T-helper 22 cell (primary cell): ENCODE measurements at places on chromosomes 16 and 17.

GRCh38 chr17:47281216-47281615 is 27.6 kb downstream of the ITGB3 start:
- no peak for DNase-seq

GRCh38 chr17:20259668-20260067 is 207.7 kb downstream of the LGALS9B start:
- no peak for DNase-seq

- no peak for DNase-seq
These were observed 27.0 kb downstream of the ZFPM1 start for GRCh38 chr16:88479793-88480760.

DNA sequence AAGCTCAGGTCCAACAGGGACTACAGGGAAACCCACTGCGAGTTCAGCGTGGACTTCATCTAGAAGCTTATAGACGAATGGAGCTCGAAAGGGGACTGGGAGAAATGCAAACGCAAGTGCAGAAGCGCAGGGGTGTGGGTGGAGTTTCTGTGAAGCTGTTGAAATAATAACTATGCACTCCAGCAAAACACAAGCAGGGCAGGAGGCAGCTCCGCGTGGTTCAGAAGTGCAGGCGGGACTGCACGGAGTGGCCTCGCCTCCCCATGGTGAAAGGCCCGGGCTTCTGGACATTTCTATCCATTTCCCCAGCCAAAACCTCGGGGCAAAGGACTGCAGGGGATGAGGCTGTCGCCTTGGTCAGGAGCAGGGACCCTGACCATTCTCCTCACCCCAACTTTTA is 74.5 kb downstream of the ZNF423 start:
- no peak for DNase-seq

DNA sequence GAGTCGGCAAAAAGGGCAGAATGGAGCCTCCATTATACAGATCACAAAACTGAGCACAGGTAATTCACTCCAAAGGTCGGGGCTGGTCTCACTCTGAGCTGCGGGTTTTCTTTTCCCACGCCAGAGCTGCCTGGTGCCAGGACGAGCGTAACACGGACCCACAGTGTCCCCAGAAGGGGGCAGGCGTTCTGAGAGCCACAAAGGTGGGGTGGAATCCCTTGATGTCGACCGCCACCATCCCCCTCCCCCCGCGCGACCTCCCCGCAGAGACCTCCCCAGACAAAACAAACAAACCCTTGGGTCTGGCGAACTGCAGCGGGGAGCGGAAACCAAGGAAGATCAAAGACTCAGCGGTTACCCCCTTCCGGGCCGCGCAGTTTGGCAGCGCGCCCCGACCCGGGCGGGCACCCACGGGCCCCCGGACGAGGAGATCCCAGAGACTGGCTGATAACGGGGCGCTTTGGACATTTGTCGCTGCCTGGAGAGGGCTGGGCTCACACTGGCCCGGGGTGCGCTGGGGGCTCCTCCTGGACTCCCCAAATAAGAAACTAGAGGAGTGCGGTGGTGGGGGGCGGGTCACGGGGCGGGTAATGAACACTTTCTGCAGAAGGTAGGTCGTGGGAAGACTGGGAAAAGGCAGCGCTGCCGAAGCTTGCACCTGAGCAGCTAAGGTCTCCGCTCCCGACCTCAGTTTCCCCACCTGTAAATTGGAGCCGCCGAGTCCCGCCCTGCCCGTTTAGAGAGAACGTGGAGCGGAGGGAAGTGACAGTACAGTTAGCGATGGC is 664 bp upstream of the NKD1 start:
- peak; percentile 84 for DNase-seq

DNA sequence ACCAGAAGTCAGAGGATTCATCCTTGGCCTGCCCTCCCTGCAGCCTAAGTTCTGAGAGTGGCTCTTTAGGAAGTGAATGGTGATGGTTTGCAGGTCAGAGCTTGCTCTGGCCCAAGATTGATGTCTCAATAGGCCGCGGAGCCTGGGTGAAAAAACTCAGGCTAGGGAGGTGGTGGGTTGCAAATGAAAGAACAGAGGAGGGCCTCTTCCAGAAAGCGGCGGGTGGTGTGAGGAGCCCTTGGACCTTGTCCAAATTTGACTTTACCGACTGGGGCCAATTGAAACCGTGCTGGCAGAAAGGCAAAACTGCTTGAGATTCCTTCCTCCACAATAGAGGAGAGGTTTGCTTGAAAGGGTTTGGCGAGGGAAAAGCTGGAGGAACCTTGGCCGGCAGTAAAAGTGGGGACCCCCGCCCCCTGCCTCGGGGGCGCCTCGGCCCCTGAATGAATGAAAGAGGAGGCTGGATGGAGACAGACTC is 331.3 kb downstream of the SEC14L1 start:
- DNase-seq, result no peak

DNA sequence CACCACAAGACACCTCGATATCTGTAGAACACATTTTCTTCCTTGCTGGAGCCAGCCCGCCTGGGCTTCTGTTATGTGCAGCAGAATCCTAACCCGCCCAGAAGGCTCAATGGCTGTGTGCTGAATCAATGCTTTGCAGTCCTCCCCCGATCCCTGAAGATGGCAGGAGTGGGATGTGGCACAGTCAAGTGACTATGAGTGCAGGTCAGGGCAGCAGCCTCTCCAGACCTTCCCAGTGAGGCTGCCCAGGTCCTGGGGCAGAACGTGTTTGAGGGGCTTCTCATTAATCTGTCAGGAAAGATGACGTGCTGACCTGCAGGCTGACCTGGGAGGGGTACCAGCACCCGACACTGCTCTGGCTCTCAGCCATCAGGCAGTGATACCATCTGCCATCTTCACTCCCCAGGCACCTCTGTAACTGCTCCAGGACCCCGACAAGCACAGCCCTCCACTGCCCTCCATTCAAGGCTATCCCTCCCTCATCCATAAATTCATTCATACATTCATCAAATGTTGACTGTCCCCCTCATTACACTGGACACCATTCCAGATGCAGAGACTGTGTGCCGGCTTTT is 35.2 kb downstream of the LRRC75A start:
- no peak for DNase-seq

DNA sequence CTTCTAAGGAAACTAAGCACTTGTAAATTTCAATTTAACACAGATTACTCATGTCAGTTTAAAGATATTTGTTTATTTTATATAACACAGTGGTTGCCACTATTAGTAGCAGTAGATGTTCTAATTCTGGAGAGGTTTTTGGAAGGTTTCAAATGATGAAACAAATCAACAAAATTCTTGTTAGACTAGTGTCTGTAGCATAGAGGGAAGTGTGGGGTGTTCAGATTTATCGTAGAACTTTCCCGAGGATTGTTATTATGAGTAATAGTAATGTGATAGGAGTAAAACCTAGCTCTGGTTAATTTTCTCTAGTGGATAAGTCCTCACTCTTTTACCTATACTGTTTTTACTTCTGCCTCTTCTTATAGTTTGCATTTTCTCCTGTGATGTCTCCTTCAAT is 6.3 kb downstream of the GAN start:
- DNase-seq, result no peak

- DNase-seq, result peak; percentile 24
These were observed 30.1 kb upstream of the TNFRSF13B start for GRCh38 chr17:17001874-17002520.

GRCh38 chr17:77128896-77129567 is 11.7 kb upstream of the SEC14L1 start:
- DNase-seq, result no peak

DNA sequence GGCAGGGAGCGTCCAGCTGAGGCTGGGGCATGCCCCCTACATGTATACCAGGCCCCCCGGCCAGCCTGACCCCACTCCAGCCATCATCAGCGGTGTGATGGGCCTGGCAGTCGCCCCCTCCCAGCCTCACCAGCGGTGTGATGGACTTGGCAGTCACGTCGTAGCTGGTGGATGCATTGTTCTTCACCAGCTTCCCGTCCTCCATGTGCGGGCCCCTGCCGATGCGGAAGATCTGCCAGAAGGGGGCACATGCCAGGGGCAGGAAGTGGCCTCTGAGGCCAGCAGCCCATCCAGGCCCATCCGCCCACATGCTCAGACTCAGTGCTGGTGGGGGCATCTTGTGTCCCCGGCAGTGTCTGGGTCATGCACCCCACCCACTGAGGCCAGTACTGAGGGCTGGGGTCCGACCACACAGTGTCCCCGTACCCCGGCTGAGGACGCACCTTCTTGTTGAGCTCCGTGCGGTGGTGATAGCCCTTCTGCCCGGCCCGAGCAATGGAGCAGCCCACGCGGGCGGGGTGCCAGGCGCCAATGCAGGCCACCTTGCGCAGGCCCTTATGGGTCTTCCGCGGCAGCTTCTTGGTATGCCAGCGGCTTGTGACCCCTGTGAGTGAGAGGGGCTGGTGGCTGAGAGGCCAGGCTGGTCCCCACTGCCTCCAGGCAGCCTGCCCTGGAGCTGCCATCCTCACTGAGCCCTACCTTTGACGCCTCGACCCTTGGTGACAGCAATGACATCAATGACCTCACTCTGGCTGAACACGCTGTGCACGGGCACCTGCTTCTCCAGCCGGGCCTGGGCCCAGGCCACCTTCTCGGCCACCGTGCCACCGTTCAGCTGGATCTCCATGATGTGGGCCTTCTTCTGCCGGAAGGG is 3.7 kb upstream of the MSRB1 start:
- DNase-seq, result no peak

GRCh38 chr17:15453782-15454181 is 13.6 kb downstream of the CDRT4 start:
- no peak for DNase-seq

- no peak for DNase-seq
These were observed 68.0 kb downstream of the CBLN1 start for GRCh38 chr16:49213594-49213993.

DNA sequence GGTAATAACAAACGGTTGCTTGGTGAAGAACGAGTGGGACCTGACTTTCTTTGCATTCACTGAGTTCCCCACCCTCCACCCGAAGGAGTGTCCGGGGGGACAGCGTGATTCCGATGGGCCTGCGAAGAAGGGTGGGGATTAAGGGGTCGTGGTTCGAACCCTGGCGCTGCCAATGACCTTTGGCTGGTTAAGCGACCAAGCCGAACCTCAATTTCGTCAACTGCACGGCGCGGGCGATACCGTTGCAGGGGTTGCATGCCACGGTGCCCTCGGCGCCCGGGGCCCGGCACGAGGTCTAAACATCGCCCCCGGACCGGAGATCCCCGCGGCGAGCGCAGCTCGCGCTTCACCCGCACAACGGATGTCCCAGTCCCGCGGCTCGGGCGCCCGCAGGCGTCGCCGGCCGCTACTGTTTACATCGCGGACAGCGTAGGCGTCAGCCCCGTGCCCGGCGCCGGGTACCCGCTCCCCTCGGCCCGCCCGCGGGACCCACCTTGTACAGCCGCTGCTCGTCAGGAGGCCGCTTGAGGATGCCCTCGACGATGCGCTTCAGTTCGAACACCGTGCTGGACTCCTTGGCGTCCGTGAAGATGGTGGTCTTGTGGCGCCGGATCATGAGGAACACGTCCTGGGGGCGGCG is 460 bp downstream of the ELOB start:
- DNase-seq, result peak; percentile 15

GRCh38 chr16:17377360-17378324 is 93.1 kb downstream of the XYLT1 start:
- DNase-seq, result no peak

DNA sequence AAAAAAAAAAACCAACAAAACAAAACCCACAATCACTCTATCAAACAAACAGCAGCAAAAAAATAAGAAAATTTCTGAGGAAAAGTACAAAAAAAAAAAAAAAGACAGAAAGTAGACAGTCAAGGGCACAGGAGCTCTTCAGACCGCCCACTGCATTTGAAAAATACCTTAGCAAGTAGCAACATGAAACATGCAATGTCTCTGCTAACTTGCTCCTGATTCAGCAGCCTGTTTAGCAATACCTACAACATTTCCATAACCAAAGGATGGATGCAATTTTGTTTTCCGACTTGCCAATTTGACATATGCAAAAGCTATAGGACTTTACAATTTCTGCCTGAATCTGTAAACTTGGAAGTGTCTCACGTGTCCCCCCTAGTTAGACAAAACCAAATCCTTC is 57.4 kb downstream of the SYNRG start:
- DNase-seq, result no peak

DNA sequence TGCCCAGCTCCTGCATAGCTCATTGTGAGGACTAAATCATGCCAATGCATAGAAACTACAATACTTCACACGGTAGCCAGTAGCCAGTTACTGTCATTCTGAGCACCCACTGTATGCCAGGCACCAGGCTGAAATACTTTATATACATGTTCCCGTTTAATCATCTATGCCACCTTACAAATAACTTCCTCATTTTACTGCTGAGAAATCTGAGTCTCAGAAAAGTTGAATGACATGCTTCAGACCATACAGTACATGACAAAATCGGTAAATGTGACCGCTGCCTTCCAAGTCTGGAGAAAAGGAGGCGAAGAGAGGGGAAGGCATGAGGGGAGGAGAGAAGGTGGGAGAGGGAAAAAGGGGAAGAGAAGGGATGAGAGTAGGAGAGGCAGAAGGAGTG is 9.2 kb upstream of the TLCD3B start:
- no peak for DNase-seq

GRCh38 chr16:1486551-1487390 is 2.0 kb downstream of the PTX4 start:
- DNase-seq, result no peak

DNA sequence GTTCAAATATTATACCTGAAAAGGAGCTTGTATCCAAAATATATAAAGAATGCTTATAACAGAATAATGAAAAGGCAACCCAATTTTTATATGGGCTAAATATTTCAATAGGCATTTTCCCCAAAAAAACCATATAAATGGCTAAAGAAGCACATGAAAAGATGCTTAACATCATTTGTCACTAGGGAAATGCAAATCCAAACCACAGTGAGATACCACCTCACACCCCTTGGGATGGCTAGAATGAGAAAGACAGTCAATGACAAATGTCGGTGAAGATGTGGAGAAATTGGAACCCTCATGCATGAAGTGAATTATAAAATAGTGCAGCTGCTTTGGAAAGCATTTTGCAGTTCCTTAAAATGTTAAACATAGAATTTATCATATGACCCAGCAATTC is 3.1 kb downstream of the TNFRSF13B start:
- no peak for DNase-seq

- peak; percentile 47 for DNase-seq
These were observed 6.0 kb upstream of the RNF213 start for GRCh38 chr17:80254396-80255251.

- DNase-seq, result no peak
These were observed 76.9 kb upstream of the ZFHX3 start for GRCh38 chr16:73124665-73125375.

- no peak for DNase-seq
These were observed 874 bp downstream of the WWP2 start for GRCh38 chr16:69762814-69763598.

GRCh38 chr16:89313583-89313982 is 96.1 kb downstream of the ZNF778 start:
- DNase-seq, result no peak

DNA sequence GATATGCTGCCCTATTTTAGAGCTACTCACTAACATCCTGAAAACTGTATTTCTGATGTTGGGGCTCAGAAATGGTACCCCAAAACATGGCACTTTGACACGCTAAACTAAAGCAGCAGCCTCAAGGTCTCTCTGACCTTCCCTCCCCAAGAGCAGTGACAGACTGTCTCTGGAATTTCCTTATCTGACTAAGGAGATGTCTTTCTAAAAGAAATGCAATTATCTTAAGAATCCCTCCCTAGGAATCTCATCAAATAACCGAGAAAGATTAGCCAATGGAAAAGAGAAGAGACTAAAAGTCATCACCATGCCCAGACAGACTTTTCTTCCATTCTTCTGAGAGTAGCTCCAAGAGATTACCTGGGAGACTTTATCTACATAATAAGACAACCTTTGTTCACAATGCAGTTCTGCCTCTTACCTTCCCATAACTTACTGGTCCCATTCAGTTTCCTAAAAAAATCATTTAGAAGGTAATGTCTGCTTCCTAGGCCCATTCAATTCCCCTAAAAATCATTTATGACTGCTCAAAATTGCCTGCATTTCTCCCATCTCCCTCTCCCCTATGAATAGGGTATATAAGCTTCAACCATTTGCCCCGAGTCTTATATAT is 123.9 kb downstream of the CPPED1 start:
- DNase-seq, result no peak
